ENCODE measurements at places on chromosomes 2 and 18.

- DNase-seq: no peak
Observed at GRCh38 chr2:40721595-40721994, 269.7 kb upstream of the SLC8A1 start.

DNA sequence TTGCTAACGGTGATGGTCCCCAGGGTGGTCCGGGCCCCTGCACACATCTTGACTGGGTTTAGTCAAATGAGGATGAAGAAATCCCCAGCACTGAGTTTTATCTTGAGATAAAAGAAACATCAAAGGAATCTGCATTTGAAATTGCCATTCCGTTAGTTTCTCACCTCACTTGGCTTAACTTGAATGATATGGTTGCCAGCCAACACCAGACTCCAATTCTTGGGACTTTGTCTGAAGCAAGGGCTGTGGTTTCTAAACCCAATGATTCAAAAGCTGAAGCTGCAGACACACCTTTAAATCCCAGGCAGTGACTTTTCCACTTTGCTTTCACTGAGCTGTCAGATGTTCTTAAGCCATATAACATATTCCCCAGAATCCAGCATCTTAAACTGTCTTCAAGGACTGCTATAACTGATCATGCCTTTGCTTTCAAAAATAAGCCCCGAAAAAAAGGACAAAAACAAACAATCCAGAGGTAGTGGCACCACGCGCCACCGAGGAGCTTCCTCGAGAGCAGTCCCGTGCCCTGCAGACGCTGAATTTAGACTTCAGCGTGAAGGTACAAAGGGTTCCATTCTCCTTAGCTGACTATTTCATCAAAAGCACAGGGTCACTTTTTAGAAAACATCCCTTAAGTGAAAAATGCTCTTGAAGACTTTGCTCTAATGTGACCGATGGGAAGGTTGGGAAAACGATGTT lies 189.3 kb downstream of the HDAC4 start:
- no peak for DNase-seq

DNA sequence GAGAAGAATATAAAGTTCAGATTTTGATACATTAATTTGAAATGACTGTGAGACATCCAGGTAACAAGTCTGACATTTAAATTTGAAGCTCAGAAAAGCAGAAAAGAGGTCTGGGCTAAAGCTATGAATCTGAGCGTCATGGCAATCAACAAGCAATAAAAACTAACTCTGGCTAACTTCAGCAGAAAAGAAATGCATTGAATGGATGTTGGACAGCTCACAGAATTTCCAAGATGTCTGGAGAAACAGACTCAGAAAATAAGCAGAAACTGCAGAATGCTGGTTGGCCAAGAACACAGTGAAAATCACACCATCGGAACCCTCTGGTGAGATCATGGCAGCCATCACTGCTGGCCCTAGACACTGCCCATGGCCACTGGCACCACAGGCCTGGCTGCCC lies 366.6 kb downstream of the METTL4 start:
- no peak for DNase-seq

DNA sequence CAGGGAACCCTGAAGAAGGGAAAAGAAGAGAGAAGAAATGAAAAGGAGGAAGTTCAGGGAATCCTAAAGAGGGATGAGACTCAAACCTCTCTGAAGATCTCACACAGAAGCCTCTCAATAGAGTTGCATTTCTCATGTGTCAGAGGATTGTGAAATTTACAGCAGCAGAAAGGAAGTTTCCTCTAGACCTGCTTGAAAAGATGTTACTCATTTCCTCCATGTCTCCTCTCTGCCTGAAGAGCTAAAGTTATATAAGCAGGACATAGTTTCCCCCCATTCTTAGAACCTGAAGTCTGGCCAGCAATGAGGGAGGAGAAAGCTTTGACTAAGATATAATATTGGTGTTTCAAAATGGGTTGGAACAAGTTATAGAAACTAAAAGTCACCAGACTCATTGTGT lies 1155.6 kb downstream of the LRP1B start:
- no peak for DNase-seq
